Activated T-helper 1 cell treated with Interleukin-2 at 50 U/mL for 16 hours (primary cell): ENCODE measurements at places on chromosomes 2 and 18.

DNA sequence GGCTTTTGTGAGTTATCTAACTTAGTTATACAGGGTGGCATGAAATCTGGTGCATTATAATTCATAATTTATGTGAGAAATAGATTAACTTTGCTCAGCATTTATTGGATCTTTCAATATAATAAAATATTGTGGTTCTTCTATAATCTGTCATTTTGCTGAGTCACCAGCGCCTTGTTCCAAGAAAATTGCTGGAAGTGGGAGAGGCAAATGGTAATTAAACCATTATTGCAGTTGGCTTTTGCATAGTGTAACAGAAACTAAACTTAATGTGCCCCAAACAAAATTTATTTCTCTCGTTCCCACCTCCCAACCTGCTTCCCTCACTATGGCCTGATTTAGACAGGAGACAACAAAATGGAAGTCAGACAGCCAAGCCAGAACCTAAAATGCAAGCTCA lies 146.3 kb downstream of the GALR1 start:
- DNase-seq: no peak

DNA sequence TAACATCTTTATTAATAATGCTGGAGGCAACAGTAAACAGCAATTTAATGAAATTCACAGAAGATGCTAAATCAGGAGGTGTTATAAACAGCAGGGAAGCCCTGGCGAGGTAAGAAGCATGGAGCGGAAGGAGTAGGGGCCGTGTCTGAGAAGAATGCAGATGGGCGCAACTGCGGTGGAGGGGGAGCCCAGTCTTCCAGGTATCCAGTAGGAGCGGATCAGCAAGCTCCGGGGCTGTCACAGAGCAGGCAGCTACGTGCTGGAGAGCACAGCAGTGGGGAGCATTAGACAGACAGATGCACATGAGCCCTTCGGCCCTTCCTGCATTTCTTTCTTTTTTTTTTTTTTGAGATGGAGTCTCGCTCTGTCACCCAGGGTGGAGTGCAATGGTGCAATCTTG lies 82.3 kb downstream of the SH3RF3 start:
- DNase-seq: no peak

DNA sequence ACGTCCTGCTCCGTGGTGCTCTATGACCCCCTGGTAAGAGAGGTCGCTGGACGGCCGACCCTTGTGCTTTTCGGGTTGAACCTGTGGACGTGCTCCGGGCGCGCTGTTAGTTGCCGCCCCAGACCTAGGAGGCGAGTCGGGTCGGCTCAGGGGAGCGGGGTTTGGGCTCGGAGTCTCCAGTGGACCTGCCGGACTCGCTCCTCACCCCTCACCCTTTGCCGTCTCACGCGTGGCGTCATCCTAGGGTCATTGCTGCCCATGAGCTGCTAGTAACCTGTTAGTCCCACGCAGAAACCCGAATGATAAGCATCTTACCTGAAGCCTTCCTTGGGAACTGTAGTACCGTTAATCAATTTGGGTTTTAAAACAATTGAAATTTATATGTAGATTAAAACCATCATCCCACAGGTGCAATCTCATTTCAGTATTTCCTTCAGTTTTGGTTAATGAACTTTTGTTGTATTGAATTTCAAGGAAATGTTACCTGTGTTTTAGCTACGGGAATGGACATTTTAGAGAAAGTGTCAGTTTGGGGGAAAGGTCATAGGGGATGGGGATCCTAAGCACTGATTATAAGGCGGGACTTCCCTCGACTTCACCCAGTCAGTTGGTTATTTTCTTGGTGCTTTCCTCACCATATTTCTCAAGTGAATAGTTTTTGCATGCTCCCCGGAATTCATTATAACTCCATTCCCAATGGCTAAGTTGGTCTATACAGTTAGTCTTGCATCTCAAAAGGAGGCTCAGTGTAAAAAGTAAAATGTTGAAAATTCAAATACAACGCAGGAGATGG lies 536 bp downstream of the ELP2 start:
- no peak for DNase-seq

DNA sequence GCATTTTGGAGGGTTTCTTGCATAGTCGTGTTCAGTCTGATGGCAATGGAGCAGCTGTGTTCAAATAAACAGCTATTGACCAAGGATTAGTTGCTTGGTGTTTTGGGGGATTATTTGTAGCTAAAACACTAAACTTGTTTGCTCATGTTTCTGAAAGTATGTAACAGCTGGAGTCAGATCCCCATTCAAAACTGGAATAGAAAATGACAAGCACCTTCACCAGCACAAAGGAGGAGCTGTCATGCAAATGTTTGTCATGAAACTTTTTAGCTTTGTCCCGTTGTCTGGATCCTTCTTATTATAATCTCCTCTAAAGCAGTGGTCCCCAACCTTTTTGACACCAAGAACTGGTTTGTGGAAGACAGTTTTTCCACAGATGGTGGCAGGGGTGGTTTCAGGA lies 96.9 kb upstream of the ZNF236 start:
- DNase-seq: no peak
